ENCODE measurements at places on chromosomes 2 and 18. TPM values are rescaled to one million over a fixed set of nuclear protein-coding genes. Genes with fewer than 3 reads are reported as not detected.

DNA sequence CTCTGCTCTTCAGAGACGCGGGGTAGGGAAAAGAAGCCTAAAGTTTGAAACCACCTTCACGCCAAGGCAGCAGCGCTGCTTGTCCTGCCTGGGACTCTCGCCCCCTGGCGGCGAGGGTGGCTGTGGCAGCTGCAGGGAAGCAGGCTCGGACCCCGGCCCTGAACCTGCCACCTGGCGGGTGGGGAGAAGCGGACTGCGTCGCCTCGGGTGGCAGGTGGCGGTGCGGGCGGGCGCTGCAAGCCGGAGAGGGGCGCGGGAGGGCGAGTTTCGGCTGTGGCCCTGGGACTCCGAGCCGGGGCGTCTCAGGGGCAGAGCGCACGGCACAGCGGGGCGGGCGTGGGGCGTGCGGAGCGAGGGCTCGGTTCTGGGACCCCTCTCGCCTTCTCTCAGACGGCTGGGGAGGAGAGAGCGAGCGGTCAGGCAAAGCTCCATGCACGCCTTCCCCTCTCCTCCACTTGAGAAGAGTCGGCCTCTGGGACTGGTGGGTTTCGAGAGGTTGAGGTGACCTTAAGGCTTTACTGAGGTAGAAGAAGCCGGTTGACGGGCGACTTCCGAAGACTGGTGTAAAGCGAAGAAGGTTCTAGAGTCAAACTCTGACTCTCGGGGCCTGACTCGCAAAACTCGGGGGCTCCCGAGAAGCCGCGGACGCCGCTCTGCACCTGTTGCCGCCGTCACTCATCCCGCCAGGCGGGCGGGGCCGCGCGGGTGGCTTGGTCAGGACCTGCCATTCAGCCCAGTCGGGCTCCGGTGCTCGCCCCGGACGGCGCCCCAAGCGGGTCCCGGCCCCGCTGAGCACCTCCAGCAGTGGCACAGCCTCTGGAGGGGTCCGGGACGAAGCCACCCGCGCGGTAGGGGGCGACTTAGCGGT, 1.1 kb upstream of the BOLL start:
- DNase-seq, result no peak

- DNase-seq, result no peak
These were observed 267.0 kb downstream of the MREG start for GRCh38 chr2:215746226-215746886.

DNA sequence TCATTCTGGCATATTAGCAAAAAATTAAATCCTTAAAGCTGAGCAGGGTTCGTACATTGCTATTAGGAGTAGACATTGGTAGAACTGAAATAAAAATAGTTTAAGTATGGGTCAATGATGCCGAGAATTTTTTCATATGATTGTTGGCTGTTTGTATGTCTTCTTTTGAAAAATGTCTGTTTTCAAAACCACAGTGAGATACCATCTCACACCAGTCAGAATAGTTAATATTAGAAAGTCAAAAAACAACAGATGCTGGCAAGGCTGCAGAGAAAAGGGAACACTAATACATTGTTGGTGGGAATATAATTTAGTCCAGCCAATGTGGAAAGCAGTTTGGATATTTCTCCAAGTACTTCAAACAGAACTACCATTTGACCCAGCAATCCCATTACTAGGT, 410.8 kb upstream of the TRIB2 start:
- DNase-seq, result no peak

- DNase-seq, result no peak
These were observed 242.2 kb downstream of the FIGN start for GRCh38 chr2:163493359-163494298.

GRCh38 chr18:8803063-8803795, 97.9 kb downstream of the MTCL1 start:
- no peak for DNase-seq

GRCh38 chr2:136764452-136765255, 691 bp upstream of the THSD7B start:
- DNase-seq, result no peak

DNA sequence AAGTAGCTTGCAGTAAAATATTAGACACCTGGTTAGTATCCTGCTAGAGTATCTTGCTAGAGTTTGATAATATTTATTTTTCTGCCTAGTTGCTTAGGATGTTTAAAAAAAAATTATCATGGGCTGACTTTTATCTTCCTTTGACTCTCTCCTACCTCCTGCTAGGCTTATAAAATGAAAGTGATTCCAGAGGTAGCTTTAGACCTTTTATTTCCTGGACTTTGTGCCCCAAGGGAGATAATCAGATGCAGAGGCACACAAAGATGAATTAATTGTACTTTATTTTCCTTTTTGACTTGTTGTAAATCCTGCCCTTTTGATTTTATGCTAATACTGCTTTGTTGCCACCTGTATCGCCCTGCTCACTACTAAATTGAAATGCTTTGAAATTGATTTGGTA, 130.7 kb downstream of the WDSUB1 start:
- no peak for DNase-seq

- no peak for DNase-seq
These were observed 79.3 kb downstream of the NRXN1 start for GRCh38 chr2:50952596-50952995.

DNA sequence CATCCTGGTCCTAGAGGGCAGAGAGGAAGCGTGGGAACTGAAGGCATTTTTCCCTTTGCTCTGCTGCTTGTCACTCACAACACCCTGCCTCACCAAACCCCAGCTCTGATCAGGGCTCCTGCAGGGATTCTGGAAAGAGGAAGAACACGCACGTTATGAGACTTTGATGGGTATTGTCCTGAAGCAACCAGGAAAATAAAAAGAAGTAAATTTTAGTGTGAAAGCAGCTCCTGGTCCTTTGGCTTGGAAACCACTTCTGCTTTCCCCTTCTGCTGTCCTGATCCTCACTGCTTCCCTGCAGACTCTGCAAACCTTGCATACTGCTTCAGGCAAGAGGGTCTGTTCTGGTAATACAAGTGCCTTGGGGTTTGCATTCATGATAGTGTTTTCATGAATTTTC, 164.1 kb downstream of the SLC8A1 start:
- DNase-seq, result no peak

DNA sequence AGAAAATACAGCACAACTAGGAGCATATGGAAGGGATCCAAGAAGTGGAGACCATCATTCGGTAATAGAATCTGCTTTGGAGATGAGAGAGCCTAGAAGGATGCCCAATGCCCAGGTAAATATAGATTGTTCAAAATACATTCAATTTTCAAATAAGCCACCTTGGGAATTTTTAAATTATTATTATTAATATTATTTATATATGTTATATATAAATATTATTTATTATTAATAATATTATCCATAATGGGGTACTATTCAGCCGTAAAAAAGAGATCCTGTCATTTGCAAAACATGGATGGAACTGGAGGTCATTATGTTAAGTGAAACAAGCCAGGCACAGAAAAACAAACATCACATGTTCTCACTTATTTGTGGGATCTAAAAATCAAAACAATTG, 127.8 kb upstream of the NDUFV2 start:
- DNase-seq, result no peak

GRCh38 chr2:5227062-5227699, 465.0 kb upstream of the SOX11 start:
- no peak for DNase-seq

- no peak for DNase-seq
These were observed 624 bp downstream of the METTL8 start for GRCh38 chr2:171432969-171433762.

DNA sequence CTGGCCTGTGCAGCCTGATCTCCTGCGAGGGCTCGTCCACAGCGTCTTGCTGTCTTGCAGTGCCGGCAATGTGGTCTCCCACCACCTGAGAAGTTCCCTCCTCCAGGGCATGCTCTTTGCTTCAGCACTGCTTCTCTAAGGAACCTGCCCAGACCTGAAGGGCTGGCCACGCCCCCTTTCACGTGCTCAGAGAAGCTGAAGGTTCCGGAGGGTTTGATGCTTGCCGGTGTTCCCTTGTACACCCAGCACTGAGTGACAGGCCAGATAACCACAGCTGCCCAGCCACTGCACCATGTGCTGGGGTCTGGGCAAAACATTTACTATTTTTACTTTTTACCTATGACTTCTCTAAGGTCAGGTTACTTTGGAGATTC, 1.7 kb upstream of the POLR2D start:
- DNase-seq, result no peak

DNA sequence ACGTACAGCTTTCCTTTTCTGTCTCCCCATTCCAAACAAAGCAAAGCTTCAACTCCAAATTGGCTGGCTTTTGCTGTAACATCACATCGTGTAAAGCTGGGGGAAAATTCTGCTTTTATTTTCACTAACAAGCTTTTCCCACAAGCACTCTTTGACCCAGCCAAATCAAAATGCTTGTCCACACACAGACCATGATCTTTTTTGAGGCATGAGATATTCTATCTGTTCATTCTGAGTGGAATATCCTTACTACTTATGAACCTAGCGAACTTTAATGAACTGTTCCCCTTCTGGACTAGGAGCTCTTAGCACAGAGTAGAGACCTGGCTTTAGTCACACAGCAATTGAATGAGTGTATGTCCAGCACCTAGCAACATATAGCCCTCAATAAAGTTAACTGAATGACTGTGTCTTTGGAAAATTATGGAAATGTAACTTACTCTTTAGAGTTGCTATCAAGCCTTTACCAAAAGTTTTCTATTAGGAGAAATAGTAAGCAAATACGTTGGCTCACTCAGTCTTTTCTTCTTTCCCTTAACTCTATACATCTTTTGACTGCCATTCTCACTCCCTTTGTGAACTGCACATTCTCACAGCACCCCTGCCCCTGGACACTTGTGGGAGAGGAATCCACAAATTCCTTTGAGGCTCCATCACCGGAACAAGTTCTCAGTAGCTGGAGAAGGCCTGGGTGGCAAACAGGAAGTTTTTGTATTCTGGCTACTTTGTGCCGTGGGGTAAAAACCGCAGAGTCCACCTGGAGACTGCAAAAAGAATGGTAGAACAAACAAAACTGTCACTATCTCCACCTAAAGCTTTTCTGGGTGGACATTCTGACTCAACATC, 1.3 kb upstream of the UBE2E3 start:
- peak; percentile 88 for DNase-seq

GRCh38 chr2:188512456-188512855, 220.8 kb downstream of the GULP1 start:
- peak; percentile 60 for DNase-seq

- DNase-seq, result no peak
These were observed 9.4 kb downstream of the INSIG2 start for GRCh38 chr2:118097657-118098056.

GRCh38 chr18:59386909-59387686, 28.0 kb upstream of the LMAN1 start:
- no peak for DNase-seq

DNA sequence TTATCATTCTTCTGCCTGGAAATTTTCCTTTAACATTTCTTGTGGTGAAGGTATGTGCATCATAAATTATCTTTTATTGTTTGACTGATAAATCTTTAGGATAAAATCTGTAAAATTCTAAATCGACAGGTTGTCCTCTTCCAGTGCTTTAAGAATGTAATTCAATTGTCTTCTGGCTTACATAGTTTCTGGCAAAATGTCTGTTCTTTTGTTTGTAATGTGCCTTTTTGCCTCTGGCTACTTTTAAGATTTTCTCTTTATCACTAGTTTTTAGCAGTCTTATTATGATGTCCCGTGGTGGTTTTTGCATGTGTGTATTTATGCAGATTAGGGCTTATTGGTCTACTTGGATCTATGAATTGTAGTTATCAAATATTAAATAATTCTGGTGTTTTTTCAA, 203.6 kb upstream of the COPS8 start:
- DNase-seq, result peak; percentile 9

DNA sequence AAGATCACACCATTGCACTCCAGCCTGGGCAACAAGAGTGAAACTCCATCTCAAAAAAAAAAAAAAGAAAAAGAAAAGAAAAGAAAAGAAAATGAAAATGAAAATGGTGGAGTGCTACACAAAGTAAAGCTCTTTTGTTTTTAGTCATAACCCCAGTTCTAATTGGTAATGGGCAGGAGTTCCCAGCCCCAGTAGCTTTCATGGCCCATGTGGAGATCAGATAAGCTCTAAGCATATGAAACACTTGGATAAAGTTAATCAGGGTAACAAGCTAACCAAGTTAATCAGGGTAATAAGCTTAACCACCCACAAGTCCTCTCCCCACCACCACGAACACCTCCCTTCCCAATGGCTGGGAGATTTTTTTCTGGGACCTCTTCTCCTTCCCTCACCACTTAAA, 240.8 kb downstream of the BCL11A start:
- DNase-seq, result no peak

DNA sequence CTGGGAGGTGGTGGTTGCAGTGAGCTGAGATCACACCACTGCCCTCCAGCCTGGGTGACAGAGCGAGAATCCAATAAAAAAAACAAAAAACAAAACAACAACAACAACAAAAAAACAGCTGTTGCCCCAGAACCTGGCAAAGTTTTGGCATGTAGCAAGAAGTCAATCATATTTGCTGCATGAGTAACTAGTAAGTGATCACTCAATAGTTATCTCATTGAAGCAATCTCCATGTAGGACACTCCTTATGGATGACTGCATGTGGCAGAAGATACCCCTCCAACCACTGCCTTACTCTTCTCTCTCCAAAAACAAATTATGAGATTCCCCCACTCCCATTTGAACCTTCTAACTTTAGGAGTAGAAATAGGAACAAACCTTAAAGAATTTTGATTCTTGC, 113.7 kb downstream of the TTC27 start:
- DNase-seq, result no peak

ST6GAL2 gene
- total RNA-seq, result not detected

SH3BP4 gene
- total RNA-seq, result 89.1 TPM

DCDC2C gene
- total RNA-seq, result not detected

UPP2 gene
- not detected for total RNA-seq

SCYGR4 gene
- not detected for total RNA-seq

VWC2L gene
- total RNA-seq, result not detected

B3GNT2 gene
- total RNA-seq, result 31.0 TPM

CD28 gene
- total RNA-seq, result not detected

CGREF1 gene
- total RNA-seq, result 0.17 TPM

LBX2 gene
- total RNA-seq, result 1.6 TPM

SF3B6 gene
- total RNA-seq, result 302 TPM

EN1 gene
- total RNA-seq, result 0.27 TPM
